ENCODE measurements at places on chromosomes 2 and 18.
A peak's percentile ranks its signal among the peaks of the same experiment; 100 is the strongest.

DNA sequence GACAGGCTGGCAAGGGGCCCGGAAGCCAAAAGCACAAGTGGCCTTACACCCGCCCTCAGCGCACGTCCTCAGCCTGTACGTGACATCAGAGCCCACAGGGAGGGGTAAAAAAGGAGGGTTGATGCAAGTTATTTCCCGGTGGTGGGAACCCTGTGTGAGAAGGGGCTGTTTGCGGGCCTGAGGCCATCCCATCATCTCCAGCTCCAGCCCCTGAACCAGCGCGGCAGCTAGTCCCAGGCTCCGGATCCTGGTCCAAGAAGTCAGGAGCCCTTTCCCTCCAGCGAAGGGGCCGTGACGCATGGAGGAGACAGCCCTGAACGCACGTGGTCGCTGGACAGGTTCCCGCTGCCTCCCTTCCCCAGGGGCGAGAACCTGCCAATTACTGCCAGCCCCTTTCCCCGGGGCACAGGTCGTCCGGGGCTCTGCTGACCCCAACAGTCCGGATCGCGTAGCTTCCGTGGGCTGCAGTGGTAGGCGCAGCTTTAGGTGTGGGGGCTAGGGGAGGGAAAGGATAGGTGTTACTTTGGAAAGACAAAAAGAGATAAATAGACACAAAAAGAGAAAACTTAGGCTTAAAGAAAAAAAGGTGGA lies 1.3 kb upstream of the LRP2 start:
- DNase-seq, result peak; percentile 51

GRCh38 chr2:59885541-59885940 lies 667.9 kb downstream of the BCL11A start:
- no peak for DNase-seq

- DNase-seq, result no peak
Measured at GRCh38 chr2:39379643-39380524, 57.2 kb downstream of the MAP4K3 start.

GRCh38 chr2:6986301-6986911 lies 69.2 kb downstream of the RNF144A start:
- no peak for DNase-seq

DNA sequence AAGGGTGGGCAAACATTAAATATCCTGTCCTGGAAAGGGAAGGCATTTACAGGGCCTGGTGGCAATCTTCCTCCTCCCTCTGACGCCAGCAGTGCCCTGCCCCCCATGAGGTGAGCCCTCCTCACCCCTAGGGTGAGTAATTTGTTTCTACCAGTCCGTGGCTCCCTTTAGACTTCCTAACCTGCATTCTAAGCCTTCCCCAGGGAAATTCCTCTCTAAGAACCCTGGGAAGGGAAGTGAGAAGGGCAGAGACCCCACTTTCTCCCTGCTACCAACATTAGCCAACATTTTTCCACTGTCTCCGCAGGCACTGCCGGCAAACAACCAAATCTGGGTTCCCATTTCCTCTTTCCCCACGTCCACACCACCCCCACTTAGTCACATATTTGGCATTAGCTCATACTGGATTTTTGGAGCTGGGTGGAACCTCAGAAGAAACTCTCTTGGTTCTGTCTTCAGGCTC lies 69.3 kb downstream of the NRP2 start:
- no peak for DNase-seq

GRCh38 chr2:107735201-107735600 lies 91.5 kb upstream of the RGPD4 start:
- DNase-seq, result no peak

DNA sequence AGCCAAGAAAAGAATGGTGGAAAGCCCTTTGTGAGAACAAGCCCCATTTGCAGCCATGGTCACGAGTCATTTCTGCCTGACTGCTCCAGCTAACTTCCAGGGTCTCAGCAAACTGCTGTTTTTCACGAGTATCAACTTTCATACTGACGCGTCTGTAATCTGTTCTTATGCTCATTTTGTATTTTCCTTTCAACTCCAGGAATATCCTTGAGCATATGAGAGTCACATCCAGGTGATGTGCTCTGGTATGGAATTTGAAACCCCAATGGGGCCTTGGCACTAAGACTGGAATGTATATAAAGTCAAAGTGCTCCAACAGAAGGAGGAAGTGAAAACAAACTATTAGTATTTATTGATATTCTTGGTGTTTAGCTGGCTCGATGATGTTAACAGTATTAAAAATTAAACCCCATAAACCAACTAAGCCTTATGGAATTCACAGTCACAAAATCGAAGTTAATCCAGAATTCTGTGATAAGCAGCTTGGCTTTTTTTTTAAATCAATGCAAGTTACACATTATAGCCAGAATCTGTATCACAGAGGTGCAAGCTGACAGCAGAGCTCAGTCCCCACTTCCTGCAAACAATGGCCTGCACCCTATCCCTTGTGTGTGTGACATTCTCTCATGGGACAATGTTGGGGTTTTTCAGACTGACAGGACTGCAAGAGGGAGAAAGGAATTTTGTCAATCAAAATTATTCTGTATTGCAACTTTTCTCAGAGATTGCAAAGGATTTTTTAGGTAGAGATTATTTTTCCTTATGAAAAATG lies 26.1 kb downstream of the SLC14A1 start:
- DNase-seq, result no peak

DNA sequence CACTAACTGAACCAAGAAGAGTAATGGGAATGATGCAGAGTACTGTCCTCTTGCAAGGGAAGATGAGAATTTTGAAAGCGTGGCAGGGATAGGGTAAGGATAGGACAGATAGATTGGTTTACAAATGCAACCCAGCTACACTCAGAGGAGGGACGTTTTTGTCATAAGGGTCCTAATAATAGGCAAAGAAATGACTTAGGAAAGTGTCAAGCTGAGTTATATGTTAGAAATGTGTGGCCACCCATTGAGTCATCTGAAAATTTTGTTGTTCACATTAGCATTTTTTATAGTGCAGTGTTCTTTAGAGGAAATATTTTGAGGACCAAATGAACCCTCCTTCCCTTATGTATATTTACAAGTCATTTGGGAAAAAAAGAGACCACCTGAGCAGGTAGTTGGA lies 137.5 kb downstream of the PHLPP1 start:
- DNase-seq, result no peak

GRCh38 chr2:238711346-238711745 lies 136.5 kb upstream of the TWIST2 start:
- no peak for DNase-seq

GRCh38 chr2:240954436-240955305 lies 43.7 kb upstream of the SNED1 start:
- no peak for DNase-seq

DNA sequence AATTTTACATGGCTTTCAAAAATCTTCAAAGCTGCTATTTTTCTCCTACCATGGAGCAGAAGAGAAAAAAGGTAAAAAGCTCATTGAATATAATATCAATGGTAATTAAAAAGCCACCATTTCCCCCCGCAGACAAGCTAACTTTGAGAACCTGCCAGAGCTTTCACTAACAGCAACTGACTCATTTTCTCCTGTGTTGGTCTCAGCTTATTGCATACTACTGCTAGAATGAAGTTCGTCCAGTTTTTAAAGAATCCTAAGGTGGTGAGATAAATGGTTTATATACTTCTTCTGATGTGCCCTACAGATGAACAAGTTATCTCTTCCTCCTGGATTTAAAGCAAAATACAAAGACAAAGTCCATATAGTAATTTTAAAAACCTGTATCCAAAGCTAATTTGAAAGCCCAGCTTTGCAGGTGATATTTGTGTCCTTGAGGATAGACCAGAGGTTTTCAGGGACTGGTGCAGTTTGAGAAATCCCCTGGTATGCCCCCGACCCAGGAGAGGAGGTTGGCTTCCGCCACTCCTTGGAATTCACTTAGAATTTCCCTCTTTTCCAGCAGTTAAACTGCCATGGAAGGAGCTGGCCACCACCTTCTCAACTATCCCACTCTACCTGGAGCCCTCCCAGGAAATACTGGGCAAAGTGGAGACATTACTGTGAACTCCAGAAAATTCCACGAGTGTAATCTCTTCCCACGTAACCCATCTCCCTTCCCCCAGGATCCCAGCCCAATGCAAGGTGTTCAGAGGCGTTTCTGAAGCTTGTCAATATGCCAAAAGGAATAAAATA lies 17.5 kb downstream of the YPEL5 start:
- no peak for DNase-seq

GRCh38 chr2:157087373-157088002 lies 170.0 kb upstream of the GALNT5 start:
- DNase-seq, result no peak

All from stimulated activated naive CD4-positive, alpha-beta T cell treated with Interleukin-2 at 50 U/mL for 16 hours (primary cell).